Activated T-cell treated with anti-CD3 and anti-CD28 coated beads for 1 hour (primary cell): ENCODE measurements at places on chromosomes 2 and 18.

GRCh38 chr2:137206069-137206468, 440.7 kb downstream of the THSD7B start:
- DNase-seq = no peak

DNA sequence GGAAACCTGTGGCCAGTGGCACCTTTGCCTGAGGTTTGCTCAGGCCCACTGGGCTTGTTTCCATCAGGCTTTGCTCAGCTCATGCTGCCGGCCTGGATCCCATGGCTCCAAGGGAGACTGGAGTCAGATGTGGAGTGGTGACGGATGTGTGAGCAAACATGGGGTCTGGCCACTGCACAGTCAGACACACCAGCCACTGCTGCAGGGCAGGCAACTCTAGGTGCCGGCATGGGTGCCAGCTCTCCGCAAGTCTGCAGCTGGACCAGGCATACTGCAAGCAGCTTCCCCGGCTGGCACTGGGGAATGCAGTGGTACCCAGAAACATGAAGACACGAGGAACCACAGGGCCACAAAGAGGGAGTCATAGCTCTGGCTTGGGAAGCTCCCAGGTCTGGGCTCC, 37.4 kb downstream of the TDRD15 start:
- DNase-seq = no peak

DNA sequence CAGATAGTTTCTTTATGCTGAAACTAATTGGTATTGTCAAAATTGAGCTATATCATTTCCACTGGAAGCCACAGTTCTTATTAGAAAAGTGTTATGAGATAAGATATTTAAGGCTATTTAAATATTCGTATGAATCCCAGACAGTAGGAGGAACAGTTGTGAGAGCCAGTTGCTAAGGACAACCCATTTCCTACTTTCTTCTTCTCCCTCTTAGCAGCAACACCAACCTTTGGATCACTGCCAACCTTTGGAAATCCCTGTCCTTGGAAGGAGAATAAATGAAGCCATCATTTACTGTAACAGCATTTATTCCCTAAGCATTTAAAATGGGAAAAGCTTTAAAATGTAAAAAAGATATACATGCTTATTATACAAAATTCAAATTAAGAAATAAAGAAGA, 85.8 kb downstream of the PLCL1 start:
- DNase-seq = no peak

DNA sequence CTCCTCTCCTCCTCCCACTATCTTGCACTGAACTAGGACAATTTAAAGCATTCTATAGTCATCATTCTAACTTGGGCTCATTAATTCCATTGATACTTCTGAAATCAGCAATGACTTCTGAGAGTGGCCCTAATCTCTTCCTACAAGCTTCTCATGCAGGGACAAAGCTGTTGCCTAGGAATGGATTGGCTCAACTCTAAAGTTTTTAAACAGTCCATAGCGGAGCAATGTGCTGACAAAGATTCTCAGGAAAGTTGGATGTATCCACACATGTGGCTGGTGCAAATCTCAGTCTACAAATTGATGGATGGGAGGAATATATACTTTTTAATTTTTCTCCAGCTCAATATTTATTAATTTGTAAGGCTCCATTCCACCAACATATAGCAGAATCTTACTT, 388.9 kb downstream of the SETBP1 start:
- DNase-seq = no peak

- DNase-seq = no peak
Measured at GRCh38 chr2:164542581-164543021, 78.7 kb downstream of the GRB14 start.

- no peak for DNase-seq
Measured at GRCh38 chr2:8633735-8634313, 48.0 kb upstream of the ID2 start.

- no peak for DNase-seq
Measured at GRCh38 chr2:162608901-162609300, 229.7 kb downstream of the KCNH7 start.

DNA sequence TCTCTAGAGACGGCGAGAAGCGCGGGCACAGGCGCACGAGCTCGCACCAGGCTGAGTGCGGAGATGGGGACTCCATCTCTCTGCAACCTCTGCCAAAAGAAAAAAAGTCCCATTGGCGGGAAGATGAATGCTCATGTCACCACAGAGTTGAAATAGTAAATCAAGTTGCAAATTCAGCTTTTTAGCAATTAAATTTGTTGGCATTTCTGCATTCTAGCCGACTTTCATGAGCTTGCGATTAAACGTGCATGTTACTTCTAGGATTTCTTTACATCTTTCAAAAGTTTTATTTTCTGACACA, 588 bp downstream of the CHAC2 start:
- no peak for DNase-seq

- no peak for DNase-seq
Measured at GRCh38 chr18:57776354-57776753, 26.8 kb downstream of the ATP8B1 start.

- no peak for DNase-seq
Measured at GRCh38 chr2:140117386-140117785, 1337.2 kb upstream of the NXPH2 start.

GRCh38 chr2:200329798-200330197, 23.3 kb downstream of the SPATS2L start:
- DNase-seq = no peak

GRCh38 chr18:35810520-35810919, 162.0 kb upstream of the RMP24 start:
- no peak for DNase-seq

DNA sequence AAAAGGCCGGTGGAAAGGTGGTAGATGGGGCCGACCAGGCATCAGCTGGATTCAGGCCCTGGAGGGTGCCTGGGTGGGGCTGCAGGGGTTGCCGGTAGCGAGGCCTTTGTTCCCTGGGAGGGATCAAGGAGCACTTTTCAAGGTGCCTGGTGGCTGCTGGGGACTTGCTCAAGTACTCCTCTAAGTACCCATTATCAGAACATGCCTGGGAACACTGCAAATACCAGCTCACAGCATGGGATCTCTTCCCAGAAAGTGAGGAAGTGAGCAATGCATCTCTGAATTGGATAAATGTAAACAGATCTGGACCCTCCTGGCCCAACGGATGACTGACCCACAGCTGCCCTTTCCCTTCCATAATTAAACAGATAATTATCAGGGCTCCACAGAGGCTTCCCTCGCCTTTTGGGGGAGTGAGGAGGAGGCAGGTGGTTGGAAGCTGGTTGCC, 210.5 kb downstream of the SH3RF3 start:
- no peak for DNase-seq

DNA sequence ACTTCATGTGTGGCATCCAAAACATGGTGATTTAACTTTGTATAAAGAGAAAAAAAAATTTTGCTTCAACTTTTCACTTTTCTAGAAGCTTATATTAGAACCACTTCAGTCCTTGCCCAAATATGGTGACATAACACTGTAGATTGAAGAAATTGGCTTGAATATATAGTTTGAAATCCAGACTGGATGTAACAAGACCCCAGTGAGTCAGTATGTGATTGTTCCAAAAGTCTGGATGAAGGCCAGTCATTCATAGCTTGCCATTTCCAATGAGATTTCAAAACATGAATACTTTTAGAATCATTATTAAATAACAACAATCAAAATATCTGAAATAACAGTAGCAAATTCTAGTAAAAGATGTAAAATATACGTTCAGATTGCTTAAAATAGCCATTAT, 104.8 kb upstream of the FN1 start:
- DNase-seq = no peak

GRCh38 chr18:45379903-45380302, 235.4 kb upstream of the SLC14A2 start:
- no peak for DNase-seq

DNA sequence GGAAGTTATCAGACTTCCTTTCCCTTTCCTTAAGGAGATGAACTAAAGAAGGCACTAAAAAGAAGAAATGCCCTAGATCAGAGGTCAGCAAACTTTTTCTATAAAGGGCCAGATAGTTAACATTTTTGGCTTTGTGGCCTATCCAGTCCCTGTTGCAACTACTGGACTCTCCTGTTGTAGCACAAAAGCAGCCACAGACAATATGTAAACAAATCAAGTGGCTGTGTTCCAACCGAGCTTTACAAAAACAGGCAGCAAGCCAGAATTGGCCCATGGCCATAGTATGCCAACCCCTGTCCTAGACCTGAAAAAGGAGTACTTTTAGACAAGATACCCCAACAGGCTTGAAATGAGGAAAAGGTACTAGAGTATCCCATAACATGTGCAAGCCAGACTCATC, 10.9 kb downstream of the NHEJ1 start:
- no peak for DNase-seq
